ENCODE measurements at places on chromosomes 7 and 10. TPM values are rescaled to one million over a fixed set of nuclear protein-coding genes. Genes with fewer than 3 reads are reported as not detected.

GRCh38 chr7:284762-285722 is 4.9 kb upstream of the FOXL3 start:
- no peak for DNase-seq

DNA sequence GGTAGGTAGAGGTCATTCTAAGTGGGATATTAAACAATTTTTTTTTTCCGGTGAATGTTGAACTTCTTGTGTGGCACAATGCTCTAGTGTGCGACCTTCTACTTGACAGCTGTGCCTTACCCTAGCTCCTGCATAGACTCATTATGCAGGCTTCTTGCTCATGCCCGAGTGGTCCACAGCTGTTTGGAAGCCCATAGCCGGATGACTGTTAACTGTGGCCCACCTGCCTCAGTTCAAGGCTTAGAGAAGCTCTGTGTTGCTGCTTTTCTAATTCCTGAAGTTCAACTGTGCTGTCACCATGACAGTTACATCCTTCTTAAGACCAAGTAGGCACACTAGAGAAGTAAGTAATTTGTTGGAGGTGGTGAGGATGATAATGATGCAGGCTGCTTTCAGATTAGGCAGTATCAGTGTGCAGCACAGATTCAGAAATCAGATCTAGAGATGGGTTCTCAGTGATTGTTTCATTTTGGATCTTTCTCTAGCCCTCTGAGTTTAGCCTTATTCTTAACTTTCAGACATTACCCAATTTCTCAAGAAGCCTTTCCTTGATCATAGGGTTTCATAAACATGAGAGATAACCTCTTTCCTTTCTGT is 278.4 kb downstream of the PHF14 start:
- no peak for DNase-seq

- DNase-seq = no peak
Measured at GRCh38 chr10:21289961-21290360, 235.5 kb downstream of the SKIDA1 start.

DNA sequence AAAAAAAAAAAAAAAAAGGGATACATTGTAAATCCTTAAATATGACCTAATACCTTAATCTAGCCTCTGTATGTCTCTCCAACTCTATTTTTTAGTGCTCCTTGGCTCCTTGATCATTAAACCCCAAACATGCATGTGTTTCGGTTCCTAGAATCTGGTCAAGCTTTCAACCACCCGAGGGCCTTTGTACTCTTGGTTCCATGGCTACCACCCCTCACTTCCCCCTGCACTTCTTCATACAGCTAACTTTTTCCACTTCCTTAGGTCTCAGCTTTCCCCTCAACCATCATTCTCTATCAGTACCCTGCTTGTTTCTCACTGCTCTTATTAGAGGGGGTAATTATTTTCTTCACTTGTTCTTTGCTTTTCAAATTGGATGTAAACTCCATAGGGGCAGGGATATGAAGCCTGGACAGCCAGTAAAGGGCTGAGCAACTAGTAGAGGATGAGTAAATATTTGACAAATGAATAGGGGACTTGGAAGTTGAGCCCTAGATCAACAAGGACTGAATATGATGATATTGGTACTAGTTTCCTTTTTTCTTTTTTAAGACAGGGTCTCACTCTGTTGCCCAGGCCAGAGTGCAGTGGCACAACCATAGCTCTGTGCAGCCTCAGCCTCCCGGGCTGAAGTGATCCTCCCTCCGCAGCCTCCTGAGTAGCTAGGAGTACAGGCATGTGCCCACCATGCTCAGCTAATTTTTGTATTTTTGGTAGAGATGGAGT is 4.3 kb upstream of the GDI2 start:
- DNase-seq = no peak

GRCh38 chr10:110147961-110148360 is 59.4 kb upstream of the MXI1 start:
- DNase-seq = no peak

DNA sequence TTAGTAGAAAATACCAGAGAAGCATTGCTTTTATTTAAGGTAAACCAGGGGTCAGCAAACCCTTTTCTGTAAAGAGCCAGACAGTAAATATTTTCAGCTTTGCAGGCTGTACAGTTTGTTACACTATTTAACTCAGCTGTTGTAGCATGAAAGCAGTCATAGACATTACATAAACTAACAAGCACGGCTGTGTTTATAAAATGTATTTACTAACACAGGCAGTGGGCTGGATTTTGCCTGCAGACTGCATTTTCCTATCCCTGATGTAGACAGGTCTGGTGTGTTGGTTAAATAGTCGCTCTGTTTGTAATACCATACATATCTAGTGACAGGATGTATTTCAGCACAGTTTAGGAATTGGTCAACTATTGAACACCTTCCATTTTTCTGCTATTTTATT is 129.3 kb downstream of the ST7 start:
- DNase-seq = no peak

- DNase-seq = no peak
Measured at GRCh38 chr7:7554021-7554432, 12.7 kb upstream of the MIOS start.

DNA sequence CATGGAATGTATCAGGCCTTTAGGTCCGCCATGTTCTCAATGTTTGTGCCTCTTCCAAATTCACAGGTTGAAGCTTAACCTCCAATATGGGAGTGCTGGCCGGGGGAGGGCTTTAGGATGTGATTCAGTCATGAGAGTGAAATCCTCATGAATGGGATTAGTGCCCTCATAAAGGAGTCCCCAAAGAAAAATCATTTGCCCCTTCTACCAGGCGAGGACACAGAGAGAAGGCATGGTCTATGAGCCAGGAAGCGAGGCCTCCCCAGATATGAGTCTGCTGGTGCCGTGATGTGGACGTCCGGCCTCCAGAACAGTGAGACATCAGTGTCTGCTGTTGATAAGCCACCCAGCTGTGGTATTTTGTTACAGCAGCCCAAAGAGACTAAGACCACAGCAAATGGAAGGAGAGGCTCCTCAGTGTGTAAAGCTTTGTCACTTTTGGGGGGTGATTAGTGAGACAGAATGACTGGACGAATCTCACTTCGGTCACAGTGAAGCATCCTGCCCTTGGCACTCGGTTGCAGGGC is 231.3 kb upstream of the KLF6 start:
- DNase-seq = peak; percentile 39

DNA sequence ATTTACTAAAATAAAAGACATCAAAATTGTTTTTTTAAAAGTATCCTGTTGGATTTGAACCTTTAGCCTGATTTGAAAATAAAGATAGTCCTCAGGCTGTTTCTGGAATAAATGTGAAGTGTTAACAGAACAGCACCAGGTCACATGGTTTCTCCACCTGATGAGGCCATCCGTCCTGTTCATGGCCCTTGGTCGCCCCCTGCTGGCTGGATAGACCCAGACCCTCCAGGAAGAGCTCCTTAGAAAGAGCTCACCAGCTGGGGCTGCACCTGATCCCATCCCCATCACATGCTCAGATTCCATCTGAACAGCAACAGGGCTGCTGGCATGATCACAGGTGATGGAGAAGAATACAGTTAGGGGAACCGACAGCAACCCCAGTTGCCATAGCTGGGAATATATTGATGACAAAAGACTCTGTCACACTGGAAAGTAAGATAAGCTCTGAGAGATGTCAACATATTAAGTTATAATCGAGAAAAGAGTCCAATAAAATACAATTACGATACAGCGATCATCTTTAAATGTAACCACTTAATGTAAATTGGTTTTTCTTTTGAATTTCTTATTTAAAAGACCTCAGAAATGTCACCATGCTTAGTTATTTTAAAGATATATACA is 4.8 kb downstream of the OR2A14 start:
- peak; percentile 95 for DNase-seq

- DNase-seq = no peak
Measured at GRCh38 chr7:141200191-141201108, 126.6 kb downstream of the TMEM178B start.

DNA sequence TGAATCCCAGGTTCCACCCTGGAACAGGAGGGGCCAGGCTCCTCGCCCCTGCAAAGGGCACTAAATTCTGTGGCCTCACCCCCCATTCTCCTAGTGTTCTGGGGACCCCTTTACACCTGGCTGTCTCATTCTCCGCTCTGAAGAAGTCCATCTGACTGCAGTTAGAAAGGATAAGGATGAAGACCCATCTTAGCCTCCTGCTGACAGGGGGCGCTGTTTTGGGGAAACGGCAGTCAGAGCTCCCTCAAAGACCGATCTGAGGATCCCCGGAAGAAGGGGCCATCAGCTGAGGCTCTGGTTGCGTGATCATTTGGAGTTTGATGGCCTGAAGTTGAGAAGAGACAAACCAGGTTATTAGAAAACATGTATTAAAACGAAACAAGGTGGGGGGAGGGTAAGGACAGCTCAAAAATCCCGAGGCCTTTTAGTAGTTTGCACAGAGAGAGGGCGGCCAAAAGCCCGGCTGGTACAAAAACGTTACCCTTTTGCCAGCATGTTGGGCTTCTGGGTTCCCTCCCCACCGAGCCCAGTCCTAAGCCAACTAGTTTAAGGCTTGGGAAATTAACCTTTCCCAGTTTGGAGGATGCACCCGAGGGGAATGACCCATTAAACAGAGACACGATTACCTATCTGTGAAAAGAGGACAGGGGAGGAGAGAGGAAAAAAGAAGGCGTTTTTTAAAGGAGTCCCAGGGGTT is 102.8 kb downstream of the CHN2 start:
- DNase-seq = no peak

GRCh38 chr10:3260066-3260834 is 87.7 kb upstream of the PITRM1 start:
- no peak for DNase-seq

LIPM gene
- total RNA-seq = not detected

CPA1 gene
- total RNA-seq = not detected

Measured in esophagus muscularis mucosa (tissue), 4 donors.